Foreskin melanocyte (primary cell): ENCODE measurements at places on chromosomes 16 and 17.

GRCh38 chr16:85974428-85975375 lies 75.7 kb downstream of the IRF8 start:
- no peak for DNase-seq

- DNase-seq, result no peak
Observed at GRCh38 chr16:66486773-66487579, 59.9 kb downstream of the BEAN1 start.

GRCh38 chr16:29824589-29825144 lies 4.4 kb downstream of the MVP start:
- peak; percentile 59 for DNase-seq

GRCh38 chr16:87818533-87819161 lies 50.7 kb downstream of the SLC7A5 start:
- DNase-seq, result no peak

DNA sequence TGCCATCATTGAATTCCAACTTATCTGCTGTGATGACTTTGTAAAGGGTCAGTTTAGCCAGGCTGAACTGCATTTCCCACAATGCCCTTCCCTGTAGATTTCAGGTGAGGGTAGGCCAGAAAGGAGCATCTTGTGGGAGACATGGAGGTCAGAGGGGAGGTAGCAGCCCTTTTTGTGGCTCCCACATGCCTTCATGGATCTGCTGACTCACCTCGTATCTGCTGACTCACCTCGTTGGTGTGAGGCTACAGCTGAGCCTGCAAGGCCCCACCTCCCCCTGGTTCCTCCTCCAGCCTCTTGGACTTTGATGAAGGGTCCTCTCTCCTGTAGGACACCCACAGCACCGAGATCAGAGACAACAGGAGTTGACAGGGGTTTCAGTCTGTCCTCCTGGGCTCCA lies 102.5 kb downstream of the SALL1 start:
- no peak for DNase-seq

DNA sequence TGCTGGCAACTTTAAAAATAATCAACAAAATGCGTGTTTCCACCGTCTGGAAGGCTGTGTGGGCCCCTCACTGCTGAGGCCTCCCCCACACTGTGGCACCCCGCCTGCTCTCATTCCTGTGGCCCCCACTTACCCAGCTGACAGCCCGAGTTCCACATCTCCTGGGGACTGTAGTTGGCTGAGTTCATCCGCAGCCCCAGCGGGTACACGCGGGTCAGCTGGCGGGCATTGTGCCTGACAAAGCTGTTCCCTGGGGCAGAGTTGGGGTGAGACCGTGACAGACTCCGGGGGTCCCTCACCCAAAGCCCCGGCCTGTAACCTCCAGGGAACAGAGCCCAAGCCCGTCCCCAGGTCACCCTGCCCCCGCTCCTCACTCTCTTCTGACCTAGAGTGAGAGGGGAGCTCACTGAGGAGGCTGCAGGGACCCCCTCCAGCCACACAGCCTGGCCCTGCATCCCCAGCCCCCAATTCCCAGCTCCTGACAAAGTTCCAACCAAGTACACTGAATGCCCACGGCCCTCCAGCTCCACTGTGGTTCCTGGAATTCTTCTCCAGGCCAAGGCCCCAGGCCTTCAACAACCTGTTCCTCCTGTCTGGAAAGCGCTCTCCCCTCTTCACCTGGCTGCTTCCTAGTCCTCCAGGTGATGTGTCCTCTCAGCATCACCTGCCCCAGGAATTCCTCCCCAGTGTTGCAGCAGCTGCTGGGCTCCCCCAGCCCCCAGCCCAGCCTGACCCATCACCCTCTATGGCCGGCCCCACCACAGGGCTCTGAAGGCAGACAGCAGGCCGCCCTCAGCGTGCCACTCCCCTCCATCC lies 18.0 kb downstream of the PLCD3 start:
- DNase-seq, result no peak

DNA sequence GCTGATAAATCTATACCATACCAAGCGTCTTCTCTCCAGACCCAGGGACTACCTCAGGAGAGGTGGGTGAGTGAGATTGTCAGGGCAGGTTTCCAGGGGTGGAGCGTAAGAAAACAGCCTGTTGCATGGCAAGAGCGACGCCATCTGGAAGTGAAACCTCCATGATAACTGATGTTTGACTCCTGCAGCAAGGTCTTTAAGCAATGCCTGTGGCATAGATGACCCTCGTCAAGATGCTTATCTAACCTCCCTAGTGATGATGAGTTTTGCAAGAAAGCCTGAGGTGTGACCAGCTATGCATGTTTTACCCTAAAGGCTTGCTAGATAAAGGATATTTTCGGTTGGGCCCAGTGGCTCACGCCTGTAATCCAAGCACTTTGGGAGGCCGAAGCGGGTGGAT lies 71.6 kb downstream of the GSG1L start:
- no peak for DNase-seq

DNA sequence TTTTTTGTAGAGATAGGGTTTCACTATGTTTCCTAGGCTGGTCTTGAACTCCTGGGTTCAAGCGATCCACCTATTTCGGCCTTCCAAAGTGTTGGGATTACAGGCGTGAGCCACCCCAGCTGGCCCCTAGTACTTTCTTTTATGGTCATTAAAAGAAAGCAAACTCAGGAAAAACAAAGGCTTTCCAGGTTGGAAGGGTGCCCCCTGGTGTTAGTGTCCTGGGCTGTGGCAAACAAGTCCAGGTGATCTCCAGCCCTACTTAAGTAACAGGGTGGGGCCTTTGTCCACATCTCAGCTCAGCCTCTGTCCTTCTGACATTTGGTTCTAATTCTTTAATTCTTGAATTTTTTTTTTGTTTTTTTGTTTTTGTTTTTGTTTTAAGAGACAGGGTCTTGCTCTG lies 6.9 kb downstream of the IGFBP4 start:
- DNase-seq, result no peak

DNA sequence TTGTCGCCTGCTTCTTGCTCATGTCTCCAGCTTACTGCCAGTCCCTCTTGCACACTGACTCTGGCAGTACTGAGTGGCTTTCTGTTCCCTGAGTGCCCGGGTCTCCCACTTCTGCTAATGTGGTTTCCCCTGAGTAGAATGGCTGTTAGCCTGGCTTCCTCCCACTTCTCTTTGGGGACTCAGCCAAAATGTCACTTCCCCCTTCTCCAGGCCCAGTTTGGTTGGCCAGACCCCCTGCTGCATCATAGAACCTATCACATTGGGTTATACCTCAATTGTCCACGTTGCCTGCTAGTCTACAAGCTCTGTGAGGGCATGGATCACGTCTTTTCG lies 304.4 kb downstream of the HS3ST3B1 start:
- DNase-seq, result no peak

GRCh38 chr17:75459590-75460267 lies 3.3 kb downstream of the TMEM94 start:
- DNase-seq, result no peak

- DNase-seq, result no peak
Observed at GRCh38 chr17:57953219-57953618, 2.0 kb downstream of the CUEDC1 start.

DNA sequence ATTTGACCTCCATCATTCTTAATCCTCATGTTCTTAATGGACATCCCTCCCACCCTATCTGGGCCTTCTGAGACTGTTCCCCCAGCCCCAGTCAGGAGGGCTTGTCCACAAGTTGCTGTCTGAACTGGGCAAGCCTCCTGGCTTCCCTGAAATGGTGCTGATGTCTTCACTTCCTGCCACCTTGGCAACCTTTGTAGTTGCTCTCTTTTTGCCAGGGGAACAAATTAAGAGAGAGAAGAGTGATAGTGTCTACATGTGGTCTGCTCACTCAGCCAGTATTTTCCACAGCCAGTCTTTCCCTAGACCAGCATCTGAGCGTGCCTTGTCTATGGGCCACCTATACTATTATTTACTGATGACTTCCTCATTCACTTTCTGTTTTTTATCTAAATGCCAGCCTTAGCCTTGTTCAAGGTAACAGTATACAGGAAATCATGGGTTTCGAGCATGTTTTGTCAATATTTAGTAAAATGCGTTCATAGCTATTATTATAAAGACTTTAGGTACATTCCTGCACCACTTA lies 710.1 kb downstream of the MAF start:
- no peak for DNase-seq

GRCh38 chr17:63999680-64000531 lies 1.8 kb downstream of the PRR29 start:
- DNase-seq, result no peak

- peak; percentile 83 for DNase-seq
Observed at GRCh38 chr17:7023576-7024401, 939 bp downstream of the BCL6B start.

DNA sequence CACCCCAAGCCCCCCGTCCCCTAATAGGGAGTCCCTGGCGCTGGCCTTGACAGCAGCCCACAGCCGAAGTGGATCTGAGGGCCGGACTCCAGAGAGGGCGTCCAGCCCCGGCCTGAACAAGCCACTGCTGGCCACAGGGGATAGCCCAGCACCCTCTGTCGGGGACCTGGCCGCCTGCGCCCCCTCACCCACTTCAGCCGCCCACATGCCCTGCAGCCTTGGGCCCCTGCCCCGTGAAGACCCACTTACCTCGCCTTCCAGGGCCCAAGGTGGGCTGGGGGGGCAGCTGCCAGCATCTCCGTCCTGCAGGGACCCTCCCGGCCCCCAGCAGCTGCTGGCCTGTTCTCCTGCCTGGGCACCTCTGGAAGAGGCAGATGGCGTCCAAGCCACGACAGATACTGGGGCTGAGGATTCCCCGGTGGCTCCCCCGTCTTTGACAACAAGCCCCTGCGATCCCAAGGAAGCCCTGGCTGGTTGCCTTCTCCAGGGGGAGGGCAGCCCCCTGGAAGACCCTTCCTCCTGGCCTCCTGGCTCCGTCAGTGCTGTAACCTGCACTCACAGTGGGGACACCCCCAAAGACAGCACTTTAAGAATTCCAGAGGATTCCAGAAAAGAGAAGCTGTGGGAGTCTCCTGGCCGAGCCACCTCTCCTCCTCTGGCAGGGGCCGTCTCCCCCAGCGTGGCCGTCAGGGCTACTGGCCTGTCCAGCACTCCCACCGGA lies 19.3 kb upstream of the ZFPM1 start:
- no peak for DNase-seq

- DNase-seq, result no peak
Observed at GRCh38 chr17:43662413-43663141, 855 bp upstream of the MEOX1 start.

DNA sequence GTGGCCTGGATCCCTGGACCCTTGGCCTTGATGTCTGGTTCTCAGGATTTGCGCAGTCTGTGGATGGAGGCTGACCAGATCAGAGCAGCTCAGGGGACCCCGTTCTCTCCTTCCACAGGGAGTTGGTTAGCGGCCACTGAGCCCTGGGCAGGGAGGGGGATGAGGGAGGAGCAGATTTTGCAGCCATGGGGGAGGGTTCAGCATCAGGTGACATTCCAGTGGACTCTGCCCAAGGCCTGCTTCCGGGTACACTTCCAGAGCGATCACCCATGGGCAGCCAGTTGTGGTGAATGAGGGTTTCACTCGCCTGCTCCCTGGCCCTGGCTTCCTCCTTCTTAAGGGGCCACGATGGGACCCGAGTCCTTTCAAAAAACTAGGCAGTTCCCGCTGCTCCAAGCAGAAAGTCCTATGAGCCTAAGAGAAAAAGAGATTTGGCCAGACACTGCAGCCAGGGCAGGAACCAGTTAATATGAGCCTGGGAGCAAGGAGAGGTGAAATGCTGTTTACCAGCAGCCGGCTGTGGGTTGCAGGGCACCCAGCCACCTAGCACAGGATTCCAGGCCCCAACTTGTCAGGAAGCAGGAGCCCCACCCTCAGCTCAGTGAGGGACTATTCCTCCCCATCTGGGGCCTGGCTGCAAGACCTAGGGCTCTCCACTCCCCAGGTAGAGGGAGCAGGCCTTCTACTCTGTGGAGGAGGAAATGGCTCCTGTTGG lies 4.7 kb upstream of the GPRC5C start:
- no peak for DNase-seq

DNA sequence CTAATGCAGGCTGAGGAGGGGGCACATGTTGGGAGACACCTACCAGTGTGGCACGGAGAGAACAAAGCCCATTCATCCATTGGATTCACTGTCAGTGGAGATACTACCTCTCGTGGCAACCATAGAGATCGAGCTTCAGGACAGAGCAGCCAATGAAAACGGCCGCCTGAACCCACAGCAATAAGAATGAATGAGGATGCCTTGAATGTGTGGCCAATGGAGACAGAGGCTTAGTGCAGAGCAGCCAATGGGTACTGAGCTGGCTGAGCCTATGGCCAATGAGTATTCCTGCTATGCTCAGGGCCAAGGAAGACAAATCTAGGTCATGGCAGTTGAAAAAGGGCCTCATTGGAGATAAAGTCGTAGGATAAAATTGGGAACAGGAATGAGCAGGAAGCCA lies 10.9 kb downstream of the ARHGEF15 start:
- DNase-seq, result no peak

GRCh38 chr17:44672479-44673093 lies 16.3 kb downstream of the MEIOC start:
- no peak for DNase-seq

DNA sequence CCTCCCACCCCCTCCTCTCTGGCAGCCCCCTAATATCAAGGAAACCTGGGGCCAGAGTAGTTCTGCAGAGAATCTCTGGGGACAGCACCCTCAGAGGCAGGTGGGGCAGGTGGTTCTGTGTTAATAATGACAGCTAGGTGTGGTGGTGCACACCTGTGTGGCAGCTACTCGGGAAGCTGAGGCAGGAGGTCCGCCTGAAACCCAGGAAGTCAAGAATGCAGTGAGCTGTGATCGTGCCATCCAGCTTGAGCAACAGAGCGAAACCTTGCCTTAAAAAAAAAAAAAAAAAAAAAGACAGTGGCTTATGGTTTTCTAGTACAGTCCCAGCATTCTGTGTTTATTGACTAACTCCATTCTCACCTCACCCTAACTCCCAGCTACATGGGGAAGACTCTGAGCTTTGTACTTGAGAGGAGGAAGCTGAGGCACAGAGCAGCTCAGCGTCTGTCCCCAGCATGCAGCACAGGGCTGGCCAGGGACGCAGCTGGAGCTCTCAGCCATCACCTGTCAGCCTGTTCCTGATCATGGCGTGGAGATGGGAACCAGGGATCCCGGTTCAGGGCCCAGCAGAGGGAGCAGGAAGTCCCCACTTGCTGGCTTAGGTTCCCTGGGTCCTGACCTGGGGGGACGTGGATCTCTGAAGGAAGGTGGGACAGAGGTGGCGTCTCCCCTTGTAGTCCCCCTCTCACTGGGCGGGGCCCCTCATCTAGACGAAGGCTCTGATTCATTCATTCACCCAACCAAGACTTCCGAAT lies 6.1 kb downstream of the DBNDD1 start:
- DNase-seq, result no peak

DNA sequence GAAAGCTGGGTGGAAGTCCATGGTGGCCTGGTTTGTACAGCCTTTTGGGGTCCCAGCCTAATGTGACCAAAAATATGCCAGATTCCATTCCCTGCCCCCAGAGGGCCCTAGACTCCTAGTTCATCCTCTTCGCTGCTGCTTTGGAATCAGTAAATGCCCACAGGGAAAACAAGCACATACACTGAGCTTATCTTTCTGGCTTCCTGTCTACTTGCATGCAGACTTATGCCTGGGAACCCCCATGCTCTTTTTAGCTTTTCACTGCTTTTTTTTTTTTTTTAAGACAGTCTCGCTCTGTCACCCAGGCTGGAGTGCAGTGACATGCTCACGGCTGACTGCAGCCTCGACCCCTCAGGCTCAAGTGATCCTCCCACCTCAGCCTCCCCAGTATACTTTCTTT lies 6.2 kb upstream of the CD300LG start:
- peak; percentile 64 for DNase-seq
